ENCODE measurements at places on chromosomes 1 and 21.
A peak's percentile ranks its signal among the peaks of the same experiment; 100 is the strongest.

DNA sequence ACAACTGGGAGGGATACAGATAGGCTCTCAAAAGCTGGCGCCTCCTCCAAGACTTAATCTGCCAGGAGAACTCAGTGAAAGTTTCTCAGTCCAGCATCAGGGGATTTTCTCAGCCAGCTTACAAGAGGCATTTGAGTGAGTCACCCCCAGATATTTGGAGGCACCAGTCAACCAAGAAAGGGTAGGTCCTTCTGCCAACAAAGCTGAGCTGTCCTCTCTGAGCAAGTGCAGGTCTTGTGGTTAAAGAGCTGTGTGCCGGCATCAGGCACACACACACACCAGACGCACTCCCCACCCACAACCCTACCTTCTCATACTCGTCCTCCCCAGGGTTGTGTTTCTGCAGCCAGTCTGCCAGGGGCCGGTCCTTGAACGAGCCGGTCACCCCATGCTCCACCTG, 27.0 kb upstream of the PPP1R15B start:
- no peak for DNase-seq

DNA sequence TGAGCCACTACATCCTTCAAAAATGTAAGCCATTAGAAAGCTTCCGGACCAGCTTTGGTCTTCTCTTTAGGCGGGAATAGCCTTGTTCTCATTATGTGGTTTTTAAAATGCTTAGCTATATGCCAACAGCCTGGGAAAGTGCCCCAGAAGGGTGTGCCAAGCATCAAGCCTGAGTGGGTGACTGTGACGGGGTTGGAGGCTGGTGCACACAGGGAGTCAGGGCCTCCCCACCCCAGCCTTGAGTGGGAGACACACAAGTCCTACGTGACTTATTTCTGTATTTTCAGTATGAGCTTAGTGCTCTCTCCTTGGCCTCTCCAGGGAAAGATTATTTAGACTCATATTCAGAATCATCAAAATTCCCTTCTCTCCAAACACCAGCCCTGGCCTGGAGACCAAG, 9.8 kb downstream of the UBASH3A start:
- DNase-seq, result no peak

DNA sequence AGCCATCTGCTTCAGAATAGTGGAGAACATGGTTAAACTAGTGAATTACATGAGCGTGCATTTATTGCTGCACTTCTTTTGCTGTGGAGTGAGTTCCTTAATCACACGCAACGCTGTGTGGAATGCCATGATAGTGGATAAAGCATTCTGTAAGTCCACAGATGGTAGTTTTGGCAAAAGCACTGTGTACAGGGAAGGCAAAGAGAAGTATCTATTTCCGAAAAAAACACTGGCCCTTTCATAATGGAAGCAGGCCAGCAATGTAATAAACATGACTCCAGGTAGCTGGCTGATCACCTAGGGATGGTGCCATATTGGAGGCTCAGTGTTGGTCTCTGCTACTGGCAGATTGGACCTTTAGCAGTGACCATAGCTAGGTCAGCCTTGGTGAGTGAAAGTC, 67.6 kb downstream of the FH start:
- DNase-seq, result no peak

GRCh38 chr1:197595304-197595904, 179.9 kb downstream of the DENND1B start:
- no peak for DNase-seq

GRCh38 chr1:8746554-8746953, 70.9 kb downstream of the RERE start:
- no peak for DNase-seq

- DNase-seq, result no peak
Measured at GRCh38 chr1:66777831-66778230, 23.2 kb downstream of the INSL5 start.

DNA sequence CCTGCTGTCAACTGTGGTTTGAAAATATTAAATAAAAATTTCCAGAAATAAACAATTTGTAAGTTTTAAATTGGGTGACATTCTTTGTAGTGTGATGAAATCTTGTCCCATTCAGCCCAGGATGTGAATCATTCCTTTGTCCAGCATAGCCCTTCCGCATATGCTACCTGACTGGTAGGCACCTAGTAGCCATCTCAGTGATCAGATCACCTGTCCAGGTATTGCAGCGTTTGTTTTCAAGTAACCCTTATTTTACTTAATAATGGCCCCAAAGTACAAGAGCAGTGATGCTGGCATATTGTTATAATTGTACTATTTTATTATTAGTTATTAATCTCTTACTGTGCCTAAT, 351.6 kb upstream of the B3GALT2 start:
- no peak for DNase-seq

GRCh38 chr1:226656601-226657277, 82.3 kb downstream of the ITPKB start:
- no peak for DNase-seq

DNA sequence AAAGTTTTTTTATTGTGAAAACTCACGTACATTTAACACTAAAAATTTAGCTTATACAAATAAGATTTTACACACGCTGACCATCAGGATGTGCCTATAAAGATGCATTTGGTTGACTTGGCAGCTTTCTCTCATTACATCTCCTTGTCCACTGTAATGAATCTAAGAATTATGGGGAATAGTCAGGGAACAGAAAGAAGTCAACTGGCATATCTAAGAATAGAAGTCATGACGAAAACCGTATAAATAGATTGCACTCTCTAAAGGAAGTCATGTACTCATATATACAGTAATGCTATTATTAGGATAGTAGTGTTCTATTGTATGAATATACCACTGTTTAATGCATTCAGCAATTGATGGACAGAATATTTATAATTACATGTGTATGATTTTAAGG, 575.8 kb upstream of the B3GALT2 start:
- DNase-seq, result no peak

- DNase-seq, result no peak
Measured at GRCh38 chr1:46594063-46594462, 10.0 kb downstream of the MKNK1 start.

DNA sequence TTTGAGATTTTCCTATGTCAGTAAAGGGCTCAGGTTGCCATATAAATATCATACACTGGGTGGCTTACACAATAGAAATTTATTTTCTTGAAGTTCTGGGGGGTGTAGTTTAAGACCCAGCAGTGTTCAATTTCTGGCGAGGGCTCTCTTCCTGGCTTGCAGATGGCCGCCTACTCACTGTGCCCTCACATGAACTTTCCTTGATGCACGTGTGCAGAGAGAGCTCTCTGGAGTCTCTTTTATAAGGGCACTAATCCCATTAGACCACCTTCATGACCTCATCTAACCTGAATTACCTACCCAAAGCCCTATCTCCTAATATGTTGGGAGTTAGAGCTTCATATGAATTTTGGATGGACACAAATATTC, 21.1 kb downstream of the TMEM51 start:
- DNase-seq, result no peak

DNA sequence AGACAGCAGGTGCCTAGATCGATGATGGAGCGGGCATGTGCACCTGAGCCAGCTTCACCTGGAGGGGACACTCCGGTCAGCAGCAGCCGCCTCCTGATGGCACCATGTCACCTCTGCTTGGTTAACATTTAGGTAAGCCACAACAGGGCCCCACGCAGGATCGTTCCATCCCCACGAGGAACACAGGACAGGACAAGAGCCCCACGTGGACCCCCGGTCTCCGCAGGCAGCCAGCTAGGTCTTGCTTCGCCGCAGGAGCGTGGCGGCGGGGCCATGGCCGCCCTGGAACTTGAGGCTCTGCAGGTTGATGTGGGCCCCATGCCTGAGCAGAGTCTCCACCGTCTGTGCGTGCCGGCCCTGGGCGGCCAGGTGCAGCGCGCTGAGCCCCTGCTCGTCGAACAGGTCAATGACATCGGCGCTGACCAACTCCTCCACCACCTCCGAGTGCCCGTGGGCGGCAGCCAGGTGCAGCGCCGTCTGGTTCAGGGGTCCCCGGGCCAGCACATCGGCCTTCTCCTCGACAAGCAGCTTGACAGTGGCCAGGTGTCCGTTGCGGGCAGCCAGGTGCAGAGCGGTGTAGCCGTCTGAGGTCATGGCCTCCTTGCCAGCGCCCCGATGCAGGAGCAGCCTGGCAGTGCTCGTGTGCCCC, 26.1 kb downstream of the RIPK4 start:
- DNase-seq, result no peak

GRCh38 chr1:196128835-196129234, 479.4 kb downstream of the KCNT2 start:
- DNase-seq, result no peak

- DNase-seq, result no peak
Measured at GRCh38 chr1:225572422-225572821, 80.5 kb downstream of the ENAH start.

- DNase-seq, result peak; percentile 75
Measured at GRCh38 chr21:32257962-32258785, 20.7 kb downstream of the MIS18A start.

GRCh38 chr1:67441183-67441582, 11.0 kb upstream of the SERBP1 start:
- DNase-seq, result peak; percentile 59

GRCh38 chr1:84776639-84777038, 86.4 kb upstream of the SSX2IP start:
- DNase-seq, result no peak

DNA sequence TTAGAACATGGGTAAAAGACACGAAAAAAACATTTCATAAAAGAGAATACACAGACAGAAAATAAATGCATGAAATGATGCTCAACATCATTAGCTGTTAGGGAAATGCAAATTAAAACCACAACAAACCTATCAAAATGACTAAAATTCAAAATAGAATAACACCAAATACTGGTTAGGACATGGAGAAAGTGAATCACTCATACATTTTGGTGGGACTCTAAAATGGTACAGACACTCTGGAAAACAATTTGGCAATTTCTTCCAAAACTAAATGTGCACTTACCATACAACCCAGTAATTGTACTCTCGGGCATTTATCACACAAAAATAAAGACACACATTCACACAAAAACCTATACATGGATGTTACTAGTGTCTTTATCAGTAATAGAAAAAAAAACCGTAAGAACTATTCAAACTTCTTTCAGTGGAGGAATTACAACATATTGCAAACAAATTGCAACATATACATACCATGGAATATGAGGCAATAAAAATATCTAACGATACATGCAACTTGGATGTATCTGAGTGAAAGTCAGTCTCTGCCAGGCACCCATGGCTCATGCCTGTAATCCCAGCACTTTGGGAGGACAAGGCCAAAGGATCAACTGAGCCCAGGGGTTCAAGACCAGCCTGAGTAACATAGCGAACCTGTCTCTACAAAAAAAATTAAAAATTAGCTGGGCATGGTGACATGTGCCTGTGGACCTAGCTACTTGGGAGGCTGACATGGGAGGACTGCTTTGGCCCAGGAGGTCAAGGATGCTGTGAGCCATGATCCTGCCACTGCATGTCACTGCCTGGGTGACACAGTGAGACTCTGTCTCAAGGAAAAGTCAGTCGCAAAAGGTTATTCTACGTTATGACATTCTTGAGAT, 19.6 kb downstream of the HSF2BP start:
- DNase-seq, result no peak

GRCh38 chr1:116375148-116375886, 2.3 kb downstream of the ATP1A1 start:
- DNase-seq, result no peak

DNA sequence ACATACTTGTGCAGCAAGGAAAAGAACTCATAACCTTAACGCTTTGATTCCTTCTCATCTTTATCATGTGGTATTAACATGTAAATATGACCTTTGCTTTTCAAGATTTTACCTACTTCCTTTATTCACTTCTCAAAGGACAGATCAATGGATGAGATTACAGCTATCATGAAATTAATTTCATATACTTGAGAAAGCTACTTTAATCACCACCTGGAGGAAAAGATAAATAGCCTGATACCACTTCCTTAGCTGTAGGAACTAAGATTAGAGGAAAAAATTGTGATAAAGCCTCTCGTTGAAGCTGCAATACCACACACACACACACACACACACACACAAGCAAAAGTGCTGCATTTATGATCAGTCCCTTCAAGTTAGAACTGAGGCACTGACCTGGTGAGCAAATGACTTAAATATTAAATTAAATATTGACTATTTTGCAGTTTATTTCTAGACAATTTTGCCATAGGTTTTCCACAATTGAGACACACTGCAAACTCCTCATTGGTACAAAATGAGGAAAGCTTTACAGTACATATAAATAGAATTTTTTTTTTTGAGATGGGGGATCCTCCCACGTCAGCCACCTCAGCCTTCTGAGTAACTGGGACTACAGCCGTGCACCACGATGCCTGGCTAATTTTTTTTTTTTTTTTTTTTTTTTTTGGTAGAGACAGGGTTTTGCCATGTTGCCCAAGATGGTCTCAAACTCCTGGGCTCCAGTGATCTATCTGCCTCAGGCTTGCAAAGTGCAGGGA, 27.2 kb upstream of the DMRTB1 start:
- peak; percentile 17 for DNase-seq

- DNase-seq, result peak; percentile 20
Measured at GRCh38 chr1:233331676-233332519, 4.4 kb downstream of the MAP3K21 start.

DNA sequence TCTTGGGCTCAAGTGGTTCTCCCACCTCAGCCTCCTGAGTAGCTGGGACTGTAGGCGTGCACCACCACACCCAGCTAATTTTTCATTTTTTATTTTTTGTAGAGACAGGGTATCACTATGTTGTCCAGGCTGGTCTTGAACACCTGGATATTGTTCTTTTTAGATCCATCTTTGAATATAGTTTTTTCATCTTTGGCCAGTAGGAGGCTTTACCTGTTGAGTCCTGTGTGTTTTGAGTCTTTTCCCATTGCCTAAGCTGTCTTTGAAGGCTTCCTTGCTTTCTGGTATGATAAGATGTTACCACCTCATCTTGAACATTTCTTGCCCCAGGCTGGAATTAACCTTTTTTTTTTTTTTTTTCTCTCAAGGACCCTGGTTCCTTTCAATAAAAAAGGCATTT, 387.8 kb upstream of the RUNX1 start:
- DNase-seq, result peak; percentile 28

- no peak for DNase-seq
Measured at GRCh38 chr1:96473791-96474434, 247.7 kb upstream of the PTBP2 start.

DNA sequence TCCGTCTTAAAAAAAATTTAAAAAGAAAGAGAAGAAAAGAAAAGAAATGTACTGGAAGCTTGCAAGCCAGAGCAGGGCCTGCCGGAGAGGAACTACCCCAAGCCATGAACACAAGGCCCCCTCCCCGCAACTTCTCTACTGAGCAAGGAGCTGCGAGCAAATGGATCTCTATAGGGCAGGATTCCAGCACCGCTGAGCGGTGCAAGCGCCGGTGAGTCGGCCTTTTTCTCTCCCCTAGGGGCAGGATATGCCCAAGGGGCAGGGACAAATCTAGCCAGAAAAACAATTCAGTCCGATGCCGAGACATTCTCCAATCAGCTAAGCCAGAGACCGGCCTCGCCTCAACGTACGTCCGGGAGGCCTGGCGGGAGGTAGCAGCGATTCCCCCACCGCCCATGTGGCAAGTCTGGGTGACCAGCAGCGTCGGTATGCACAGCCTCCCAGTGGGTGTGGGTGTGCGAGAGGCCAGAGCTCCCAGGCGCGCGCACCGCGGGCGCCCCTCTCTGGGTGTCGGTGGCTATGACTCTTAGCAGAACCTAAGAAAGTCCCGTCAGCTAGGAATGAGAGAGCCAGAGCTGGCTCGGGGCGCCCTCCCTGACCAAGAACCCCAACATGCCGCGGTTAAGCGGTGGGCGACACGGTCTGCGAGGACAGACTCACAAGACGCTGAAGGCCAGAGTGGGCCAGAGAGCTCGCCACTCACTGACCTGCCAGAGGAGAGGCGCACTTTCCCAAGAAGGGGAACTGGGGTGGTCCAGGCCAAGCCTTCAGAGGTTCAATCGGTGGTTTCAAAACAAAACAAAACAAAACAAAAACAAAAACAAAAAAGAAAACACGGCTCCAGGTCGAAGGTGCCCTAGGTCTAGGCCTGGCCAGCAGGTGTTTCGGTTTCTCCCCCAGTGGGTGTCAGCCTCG, 1.9 kb downstream of the CSMD2 start:
- DNase-seq, result peak; percentile 18

All from KBM-7 (cell line).